ENCODE measurements at places on chromosomes 3 and 15. TPM values are rescaled to one million over a fixed set of nuclear protein-coding genes. Genes with fewer than 3 reads are reported as not detected.

GRCh38 chr15:96266456-96266855 is 64.0 kb upstream of the NR2F2 start:
- no peak for DNase-seq

GRCh38 chr15:27094235-27094634 is 123.3 kb downstream of the GABRG3 start:
- DNase-seq, result no peak

DNA sequence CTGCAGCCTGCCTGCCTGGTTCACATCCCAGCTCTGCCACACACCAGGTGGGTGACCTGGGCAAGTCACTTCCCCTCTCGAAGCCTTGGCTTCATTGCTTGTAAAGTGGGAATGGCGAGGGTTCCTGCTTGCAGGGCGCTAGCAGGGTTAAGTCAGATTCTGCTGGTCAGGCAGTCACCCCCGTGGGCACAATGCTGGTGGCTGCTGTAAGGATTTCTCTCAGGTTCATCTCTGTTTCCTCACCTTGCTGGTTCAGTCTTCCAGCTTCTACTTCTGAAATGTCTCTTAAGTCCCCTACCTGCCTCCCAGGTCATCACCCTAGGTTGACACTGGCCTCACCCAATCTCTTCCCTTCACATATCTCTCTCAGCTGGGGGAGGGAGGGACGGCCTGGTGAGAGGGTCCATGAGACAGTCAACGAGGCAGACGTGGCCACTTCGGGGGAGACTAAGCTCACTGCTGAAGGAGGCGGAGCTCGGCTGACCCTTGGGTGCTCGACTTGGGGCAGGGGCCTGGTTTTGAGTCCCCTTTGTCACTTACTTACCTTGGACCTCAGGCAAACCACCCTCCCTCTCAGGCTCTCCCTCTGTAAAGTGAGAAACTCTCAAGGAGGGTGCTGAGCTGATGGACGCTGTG is 11.5 kb downstream of the CTSH start:
- DNase-seq, result no peak

GRCh38 chr3:12421132-12421531 is 63.1 kb upstream of the TSEN2 start:
- DNase-seq, result no peak

The HRG gene
- not detected for total RNA-seq

The A4GNT gene
- total RNA-seq, result not detected

The SMCO1 gene
- total RNA-seq, result not detected

The SNRK gene
- total RNA-seq, result 21.2 TPM

The CYP8B1 gene
- not detected for total RNA-seq

All from myocyte (in vitro differentiated cells).